Esophagus mucosa (tissue), 1 donor: ENCODE measurements at places on chromosomes 2 and 18. TPM values are rescaled to one million over a fixed set of nuclear protein-coding genes. Genes with fewer than 3 reads are reported as not detected.

Gene RESP18
- not detected for total RNA-seq

Gene GKN1
- not detected for total RNA-seq

Gene LTBP1
- total RNA-seq: 33.8 TPM

Gene DHRS9
- 23.8 TPM for total RNA-seq

Gene CFAP65
- not detected for total RNA-seq

- ATAC-seq: no peak
Observed at GRCh38 chr2:133439565-133439920, 128.7 kb downstream of the NCKAP5 start.

DNA sequence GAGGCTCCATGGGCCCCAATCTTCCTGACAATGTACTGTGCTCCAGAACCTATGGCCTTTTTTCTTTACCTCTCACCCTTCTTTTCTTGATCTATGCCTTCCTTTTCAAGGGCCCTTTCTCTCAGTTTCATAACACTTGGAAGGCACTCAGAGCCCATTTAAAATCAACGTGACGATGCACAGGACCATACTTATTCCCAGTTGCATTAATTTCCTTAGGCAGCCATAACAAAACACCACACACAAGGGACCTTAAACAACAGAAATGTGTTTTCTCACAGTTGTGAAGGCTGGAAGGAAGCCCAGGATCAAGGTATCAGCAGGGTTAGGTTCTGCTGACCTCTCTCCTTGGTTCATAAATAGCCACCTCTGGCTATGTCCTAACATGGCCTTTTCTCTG is 414.0 kb upstream of the TNP1 start:
- ATAC-seq: no peak

- no peak for ATAC-seq
Observed at GRCh38 chr2:192038110-192038509, 156.6 kb downstream of the TMEFF2 start.

DNA sequence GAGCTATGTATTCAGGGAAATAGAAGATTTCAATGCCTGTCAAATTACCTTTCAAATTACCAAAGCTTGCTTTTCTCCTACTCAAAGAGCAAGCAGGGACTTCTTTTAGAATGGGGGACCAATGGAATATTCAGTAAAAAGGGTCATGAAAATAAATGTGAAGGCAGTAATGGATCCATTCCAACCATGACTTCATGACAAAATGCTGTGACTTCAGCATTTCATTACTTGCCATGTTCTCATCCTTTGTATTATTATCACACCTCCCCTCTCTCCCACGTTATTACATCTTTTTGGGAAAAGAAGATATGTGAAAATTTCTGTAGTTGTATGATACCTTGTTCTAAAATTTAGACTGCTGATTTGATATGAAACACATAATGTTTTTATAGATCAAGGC is 864.0 kb upstream of the FSHR start:
- ATAC-seq: no peak

GRCh38 chr2:235371018-235371417 is 122.8 kb upstream of the AGAP1 start:
- no peak for ATAC-seq

GRCh38 chr2:204019572-204020501 is 83.3 kb downstream of the ICOS start:
- peak; percentile 91 for ATAC-seq

- ATAC-seq: no peak
Observed at GRCh38 chr2:222998459-222998858, 53.5 kb upstream of the KCNE4 start.
